Activated T-helper 1 cell treated with anti-CD3 and anti-CD28 coated beads, Interleukin-2, amount 50 U/mL, for 16 hours (primary cell): ENCODE measurements at places on chromosomes 2 and 18.

- DNase-seq, result no peak
These were observed 24.0 kb upstream of the ITGA6 start for GRCh38 chr2:172403402-172403801.

GRCh38 chr2:189124175-189124574 is 55.4 kb downstream of the COL5A2 start:
- no peak for DNase-seq

GRCh38 chr2:15042801-15043217 is 410.3 kb downstream of the LRATD1 start:
- DNase-seq, result no peak

DNA sequence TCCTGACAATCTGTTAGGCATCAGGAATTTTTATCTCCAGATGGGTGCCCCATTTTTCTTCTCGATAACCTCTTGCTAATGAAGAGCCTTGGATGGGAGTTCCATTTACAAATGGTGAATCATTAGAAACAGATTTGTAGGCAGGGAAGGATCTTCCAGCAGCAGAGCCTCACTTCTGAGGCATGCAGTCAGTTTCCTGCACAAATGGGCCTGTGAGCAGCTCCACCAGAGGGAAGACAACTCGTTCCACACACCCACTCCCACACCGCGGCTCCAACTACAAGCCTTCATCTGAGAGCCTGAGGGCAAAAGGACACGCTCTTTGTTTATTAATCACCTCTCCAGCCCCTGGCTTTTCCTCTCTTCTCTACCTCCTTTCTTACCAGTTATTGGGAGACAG is 108.5 kb downstream of the CTAGE1 start:
- no peak for DNase-seq

DNA sequence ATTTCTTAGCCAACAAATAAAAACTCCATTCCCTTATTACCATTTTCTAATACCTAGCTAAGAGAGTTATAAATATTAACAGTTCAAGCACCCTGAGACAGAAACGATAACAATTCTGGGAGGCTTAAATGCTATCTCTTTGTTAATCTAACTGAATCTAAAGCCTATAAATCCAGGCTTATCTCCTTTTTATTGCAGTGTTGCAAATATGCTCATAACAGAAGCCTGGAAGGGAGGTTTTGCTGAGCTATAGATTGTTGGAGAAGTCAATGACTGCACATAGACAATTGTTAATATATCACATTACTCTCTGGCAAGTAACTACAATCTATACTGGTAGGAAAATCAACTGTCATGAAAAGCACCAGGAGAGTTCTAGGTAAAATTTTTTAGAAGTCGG is 30.2 kb downstream of the ATF2 start:
- DNase-seq, result no peak

GRCh38 chr18:27430595-27430994 is 245.5 kb upstream of the CHST9 start:
- no peak for DNase-seq

DNA sequence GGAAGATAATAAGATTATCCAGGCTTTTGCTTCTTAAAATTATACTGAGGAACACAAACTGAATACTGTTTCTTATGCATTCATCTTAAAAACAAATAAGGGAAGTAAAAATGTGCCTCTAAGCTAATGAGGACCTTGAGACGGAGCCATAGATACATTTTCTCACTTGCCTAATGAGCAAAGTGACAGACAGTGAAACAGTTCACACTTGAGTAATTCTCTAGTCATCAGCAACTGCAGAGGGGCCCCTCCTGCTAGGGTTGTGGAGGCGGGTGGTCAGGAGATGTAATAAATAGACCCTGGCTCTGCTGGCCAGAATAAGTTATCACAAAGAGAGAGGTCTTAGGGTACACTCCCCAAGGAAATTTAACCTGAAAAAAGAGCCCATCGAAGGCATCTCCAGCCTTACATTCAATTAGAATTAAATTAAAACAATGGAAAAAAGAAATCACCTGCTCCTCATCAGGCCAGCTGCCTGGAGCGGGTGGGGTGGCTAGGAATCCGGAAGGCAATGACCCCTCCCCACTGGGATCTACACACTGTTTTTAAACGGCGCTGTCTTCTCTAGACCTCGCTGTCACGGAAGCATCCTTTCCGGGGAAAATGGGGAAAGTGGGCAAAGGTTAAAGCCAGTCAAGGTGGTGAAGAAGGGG is 32.6 kb upstream of the INSIG2 start:
- no peak for DNase-seq

DNA sequence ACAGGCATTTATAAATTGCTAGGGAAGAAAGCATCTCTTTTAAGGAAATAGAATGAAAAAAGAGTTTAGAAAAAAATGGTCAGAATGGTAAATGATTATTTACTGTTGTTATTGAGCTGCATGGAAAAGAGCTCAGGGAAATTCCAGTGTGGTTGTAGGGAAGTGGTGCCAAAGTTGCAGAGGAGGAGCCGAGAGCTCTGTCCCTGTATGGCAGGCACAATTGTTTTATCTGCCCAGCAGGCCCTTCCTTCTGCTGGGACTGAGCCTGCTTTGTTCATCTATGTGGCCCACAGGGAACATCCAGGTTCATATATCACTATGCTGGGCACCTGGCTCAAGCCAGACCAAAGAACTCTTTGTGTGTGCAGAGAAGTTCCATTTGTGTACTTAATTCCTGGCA is 80.8 kb upstream of the AGAP1 start:
- no peak for DNase-seq

DNA sequence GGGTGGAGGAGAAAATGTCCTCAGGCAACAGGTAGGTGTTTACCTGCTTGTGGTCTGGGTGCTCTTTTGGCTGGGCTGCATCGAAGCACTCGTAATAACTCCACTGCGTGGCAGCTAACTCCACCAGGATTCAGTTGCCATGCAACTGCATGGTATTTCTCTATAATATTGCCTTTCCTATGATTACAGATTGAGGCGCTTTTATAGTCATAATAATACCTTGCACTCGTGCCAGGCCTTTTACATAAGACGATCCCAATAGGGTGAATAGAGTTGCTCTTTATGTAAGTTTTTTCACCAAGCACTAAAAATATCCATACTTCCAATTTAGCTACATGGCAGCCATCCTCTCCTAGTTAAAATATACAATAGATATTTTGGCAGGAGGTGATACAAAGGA is 19.7 kb upstream of the NYAP2 start:
- DNase-seq, result no peak

- no peak for DNase-seq
These were observed at the start of gene POMC for GRCh38 chr2:25168256-25169072. TSS of gene POMC (minus strand) at chr2:25168580. CDS start at chr2:25164772, 3,808 bp downstream.

DNA sequence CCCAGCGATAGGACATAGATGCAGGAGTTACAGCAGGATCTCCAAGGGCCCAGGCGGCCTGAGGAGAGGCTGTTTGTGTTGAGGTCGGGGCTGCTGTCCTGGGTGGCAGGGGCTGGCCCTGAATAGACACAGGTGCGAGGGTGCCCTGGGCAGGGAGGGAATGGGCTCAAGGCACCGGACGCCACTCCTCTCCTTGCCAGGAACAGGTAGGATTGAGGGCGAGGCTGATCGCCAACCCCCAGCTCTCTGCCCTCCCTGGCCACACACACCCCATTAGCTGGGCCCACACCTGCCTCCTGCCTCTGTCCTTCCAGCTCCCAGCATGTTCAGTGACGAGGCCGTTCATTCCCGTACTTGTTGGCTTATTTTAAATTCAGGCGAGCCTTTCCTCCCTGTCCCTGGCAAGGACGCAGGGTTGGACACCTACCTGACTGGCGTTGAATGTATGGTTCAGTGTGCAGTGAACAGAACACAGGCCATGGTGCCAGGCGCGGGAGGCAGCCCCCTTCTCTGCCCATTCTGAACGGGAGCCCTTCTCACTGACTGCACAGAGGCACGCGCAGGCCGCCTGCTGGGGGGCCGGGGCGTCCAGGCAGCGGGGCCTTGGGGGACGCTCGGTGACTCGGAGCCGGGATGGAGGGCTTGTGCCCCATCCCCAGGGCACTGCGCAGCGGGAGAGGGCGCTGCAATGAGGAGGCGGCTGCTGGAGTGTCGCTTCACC is 41.3 kb upstream of the SNED1 start:
- no peak for DNase-seq

DNA sequence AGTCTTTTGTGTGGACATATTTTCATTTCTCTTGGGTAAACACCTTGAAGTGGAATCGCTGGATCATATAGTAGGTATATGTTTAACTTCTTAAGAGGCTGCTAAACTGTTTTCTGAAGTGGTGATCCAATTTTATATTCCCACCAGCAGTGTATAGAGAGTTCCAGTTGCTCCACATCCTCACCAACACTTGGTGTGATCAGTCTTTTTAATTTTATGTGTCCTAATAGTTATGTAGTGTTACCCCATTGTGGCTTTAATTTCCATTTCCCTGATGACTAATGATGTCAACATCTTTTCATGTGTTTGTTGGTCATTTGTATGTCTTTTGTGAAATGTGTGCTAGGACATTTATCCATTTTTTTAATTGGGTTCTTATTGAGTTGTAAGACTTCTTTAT is 56.9 kb downstream of the DGKD start:
- DNase-seq, result no peak

DNA sequence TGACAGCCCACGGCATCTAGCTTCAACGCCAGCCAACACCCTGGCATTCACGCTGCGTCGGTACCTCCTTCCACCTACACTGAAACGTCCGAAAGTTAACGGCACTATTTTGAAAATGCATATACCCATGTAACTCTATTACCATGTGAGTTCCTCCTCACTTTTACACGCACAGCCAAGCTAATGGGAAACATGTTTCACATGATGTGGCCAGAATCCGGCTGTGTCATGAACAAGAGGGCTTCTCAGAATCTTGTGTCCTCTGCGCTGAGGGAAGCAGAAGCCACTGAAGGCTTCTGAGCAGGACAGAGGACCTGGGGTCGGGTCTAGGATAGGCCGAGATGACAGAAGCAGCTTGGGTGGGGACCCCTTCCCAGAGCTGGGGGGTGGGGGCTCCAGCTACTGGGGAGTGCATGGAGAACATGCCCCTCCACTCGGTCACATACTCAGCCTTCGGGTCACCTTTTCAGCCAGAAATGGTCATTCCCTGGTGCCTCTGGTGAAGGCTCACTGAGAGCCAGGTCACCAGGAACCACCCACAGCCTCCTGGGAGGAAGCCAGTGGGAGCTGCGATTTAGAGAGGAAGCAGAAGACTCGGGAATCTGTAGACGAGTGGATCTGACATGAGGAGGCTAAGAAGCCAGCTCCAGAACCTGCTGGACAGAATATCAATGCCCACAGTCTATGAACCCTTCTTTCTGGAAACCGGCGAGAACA is 41.5 kb downstream of the HDAC4 start:
- no peak for DNase-seq

DNA sequence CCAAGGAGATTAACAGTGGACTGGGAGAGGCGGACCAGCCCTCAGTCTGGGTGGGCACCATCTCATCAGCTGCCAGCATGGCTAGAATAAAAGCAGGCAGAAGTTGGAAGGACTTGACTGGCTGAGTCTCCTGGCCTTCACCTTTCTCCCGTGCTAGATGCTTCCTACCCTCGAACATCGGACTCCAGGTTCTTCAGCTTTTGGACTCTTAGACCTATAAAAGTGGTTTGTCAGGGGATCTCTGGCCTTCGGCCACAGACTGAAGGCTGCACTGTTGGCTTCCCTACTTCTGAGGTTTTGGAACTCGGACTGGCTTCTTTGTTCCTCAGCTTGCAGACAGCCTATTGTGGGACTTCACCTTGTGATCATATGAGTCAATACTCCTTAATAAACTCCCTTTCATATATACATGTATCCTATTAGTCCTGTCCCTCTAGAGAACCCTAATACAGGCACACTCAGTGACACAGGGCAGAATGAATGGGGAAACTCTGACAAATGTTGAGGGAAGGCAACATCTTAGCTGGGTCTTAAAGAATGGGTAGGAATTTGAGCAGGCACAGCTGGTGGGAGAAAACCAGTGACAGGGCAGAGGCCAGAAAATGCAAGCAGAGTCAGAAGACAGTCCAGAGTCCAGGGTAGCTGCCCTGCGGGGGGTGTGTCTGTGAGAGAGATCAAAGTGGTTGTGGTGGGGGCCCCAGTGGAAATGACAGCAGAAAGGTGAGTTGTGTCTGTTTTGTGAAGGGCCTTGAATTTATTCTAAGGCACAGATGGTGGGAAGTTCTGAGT is 108.1 kb upstream of the CD302 start:
- no peak for DNase-seq

GRCh38 chr2:84958135-84959059 is 12.6 kb upstream of the KCMF1 start:
- no peak for DNase-seq

DNA sequence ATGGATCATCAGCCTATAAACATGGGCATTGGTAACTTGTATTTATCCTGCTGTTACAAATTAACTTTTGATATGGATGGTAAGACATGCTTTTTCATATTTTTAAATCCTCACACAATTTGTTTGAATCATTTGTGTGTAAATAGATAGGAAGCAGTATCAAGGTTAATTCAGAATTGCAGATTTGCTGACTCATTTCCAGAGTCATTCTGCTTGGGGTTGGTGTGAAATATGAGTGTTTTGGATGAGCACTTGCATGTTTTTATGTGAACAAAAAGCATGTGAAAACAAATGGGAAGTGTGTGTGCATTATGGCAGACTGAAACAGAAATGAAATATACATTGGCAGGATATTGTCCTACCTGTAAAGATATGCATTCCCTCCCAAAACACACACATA is 11.8 kb downstream of the CCDC85A start:
- DNase-seq, result no peak

- DNase-seq, result no peak
These were observed 118.0 kb upstream of the STPG4 start for GRCh38 chr2:47272905-47273758.

- no peak for DNase-seq
These were observed 31.3 kb upstream of the TMEM247 start for GRCh38 chr2:46448111-46448510.

DNA sequence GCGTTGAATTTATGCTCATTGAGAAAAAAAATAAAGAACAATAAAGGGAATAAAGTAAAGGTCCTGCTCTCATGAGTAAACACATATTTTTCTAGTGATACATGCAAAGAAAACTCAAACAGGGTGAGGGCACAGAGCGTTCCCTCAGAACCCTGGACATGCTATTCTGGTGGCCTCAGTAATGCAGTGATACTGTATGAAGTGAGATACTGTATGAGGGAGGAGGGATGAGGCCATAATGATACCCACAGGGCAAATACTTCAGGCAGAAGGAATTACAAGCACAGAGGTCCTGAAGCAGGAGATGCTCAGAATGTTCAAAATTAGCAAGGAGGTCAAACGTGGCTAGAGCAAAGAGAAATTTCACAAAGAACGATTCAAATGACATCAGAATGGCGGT is 28.4 kb upstream of the RNU4ATAC start:
- DNase-seq, result no peak

- DNase-seq, result no peak
These were observed 32.0 kb downstream of the B4GALT6 start for GRCh38 chr18:31652357-31652756.
